ENCODE measurements at places on chromosomes 1 and 21.

- DNase-seq, result no peak
Measured at GRCh38 chr1:29555043-29555620, 318.8 kb downstream of the PTPRU start.

GRCh38 chr1:23343221-23344110 lies 618 bp downstream of the HNRNPR start:
- DNase-seq, result peak; percentile 28

GRCh38 chr1:15577691-15578090 lies 7.2 kb downstream of the AGMAT start:
- no peak for DNase-seq

GRCh38 chr1:20224546-20224945 lies 38.2 kb upstream of the PLA2G2C start:
- no peak for DNase-seq

- peak; percentile 4 for DNase-seq
Measured at GRCh38 chr1:29713857-29714256, 477.5 kb downstream of the PTPRU start.

- DNase-seq, result peak; percentile 69
Measured at GRCh38 chr1:166479052-166479631, 312.3 kb upstream of the FAM78B start.

- DNase-seq, result no peak
Measured at GRCh38 chr1:79887059-79887458, 880.5 kb upstream of the ADGRL4 start.

All from cerebellar cortex (tissue), 1 donor.